ENCODE measurements at places on chromosomes 4 and X.

GRCh38 chrX:147948531-147948930, 32.6 kb upstream of the FMR1NB start:
- DNase-seq = no peak

- no peak for DNase-seq
Measured at GRCh38 chr4:86122404-86122803, 237.4 kb downstream of the MAPK10 start.

GRCh38 chrX:2434270-2435163, 66.3 kb downstream of the DHRSX start:
- no peak for DNase-seq

- no peak for DNase-seq
Measured at GRCh38 chr4:74997948-74998729, 65.2 kb downstream of the PARM1 start.

DNA sequence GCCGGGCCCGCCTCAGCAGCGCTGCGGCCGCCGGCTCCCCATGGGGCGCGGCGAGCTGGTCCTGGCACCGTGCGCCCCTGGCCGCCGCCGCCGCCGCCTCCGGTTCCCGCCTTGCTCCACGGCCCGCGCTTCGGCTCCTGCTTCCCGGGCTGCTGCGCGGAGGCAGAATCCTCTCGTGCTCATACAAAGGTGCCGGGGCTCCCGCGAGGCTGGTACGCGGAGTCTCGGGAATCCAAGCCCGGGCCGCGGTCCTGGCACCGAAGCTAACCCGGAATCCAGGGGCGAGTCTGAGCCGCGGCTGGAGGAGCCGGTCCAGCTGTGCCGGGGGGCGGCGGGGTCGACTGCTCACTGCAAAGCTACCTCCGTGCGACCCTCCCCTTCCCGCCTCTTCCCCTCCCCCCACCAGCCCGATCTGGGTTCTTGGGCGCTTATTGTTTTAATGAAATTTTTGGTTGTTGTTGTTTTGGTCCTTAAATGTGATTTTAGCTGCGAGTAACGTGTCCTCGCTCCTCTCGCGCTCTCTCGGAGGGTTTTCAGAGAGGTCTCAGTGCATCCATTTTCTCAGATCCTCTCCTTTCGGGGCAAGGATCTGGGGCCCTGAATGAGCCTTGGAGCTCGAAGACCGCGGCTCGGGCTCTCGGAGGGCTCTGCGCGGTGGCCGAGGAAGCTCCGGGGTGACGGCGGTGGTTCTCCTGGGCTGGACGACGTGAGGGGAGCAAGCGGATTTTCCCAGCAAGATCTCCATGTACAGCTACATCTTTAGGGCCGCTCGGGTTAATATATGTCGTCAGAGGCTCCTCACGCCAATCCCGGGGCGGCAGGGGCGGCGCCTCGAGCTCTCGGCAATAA, at the start of gene HAND2:
Gene HAND2, minus strand, starts transcription at position 753 of the 849 bp plus-strand sequence. CDS start 940 bp downstream, outside the sequence.
- peak; percentile 47 for DNase-seq

GRCh38 chrX:5117816-5118215, 1110.9 kb downstream of the NLGN4X start:
- no peak for DNase-seq

DNA sequence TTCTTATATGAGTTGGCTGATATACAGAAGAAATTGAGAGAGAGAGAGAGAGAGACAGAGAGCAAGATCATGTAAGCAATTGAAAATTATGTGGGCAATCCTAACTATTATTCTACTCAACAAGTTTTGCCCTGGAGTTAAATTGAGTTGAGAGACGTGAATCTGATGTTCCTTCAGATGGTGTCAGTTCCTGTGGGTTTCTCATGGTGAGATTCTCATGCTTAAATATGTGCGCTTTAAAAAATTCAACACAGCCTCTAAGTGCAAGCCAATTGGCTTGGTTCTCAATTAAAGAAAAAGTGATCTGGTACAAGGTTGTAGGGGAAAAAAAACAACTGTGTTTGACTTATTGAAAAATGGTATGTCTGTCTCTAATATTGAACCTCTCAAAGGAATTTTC, 35.4 kb upstream of the PLAC1 start:
- no peak for DNase-seq

GRCh38 chr4:123485601-123486000, 89.0 kb downstream of the SPRY1 start:
- no peak for DNase-seq

DNA sequence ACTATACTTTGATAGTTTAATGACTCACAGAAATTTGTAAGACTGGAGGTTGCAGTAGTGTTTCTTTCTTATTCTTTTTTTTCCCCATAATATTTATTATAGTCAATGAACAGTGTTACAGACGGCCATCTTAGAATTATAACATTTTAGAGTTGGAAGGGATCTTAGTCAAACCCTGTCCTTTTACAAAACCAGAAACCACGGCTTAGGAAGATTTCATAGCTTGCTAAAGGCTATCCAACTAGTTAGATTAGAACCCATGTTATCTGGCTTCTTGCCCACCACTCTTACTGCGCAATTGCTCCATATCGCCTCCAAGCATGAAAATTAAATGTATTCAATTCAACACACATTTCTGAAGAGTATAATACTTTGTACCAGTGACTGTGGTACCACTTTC, 1.1 kb downstream of the XIAP start:
- peak; percentile 32 for DNase-seq

GRCh38 chr4:88597970-88598660, 5.8 kb downstream of the HERC3 start:
- no peak for DNase-seq

GRCh38 chr4:8600686-8601085, 8.1 kb downstream of the CPZ start:
- DNase-seq = no peak

- DNase-seq = no peak
Measured at GRCh38 chrX:110182362-110182761, 135.5 kb downstream of the AMMECR1 start.

DNA sequence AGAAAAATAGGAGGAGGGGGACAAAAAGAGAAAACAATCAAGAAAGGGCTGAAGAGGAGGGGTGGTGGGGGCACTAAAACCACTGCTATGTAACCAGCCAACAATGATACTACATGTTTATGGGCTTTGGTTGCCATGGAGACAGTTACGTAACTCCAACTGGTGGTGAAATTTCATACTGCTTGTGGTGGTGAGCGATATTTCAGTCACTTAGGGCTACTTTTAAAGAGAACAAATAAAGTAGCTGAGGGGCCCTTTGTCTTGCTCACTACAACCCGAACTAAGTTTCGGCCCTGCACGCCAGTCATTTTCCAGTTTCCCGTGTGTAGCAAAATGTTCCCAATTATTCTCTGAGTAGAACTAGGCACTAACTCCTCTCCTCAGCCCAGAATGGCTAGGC, 275.2 kb upstream of the EDA2R start:
- DNase-seq = no peak

DNA sequence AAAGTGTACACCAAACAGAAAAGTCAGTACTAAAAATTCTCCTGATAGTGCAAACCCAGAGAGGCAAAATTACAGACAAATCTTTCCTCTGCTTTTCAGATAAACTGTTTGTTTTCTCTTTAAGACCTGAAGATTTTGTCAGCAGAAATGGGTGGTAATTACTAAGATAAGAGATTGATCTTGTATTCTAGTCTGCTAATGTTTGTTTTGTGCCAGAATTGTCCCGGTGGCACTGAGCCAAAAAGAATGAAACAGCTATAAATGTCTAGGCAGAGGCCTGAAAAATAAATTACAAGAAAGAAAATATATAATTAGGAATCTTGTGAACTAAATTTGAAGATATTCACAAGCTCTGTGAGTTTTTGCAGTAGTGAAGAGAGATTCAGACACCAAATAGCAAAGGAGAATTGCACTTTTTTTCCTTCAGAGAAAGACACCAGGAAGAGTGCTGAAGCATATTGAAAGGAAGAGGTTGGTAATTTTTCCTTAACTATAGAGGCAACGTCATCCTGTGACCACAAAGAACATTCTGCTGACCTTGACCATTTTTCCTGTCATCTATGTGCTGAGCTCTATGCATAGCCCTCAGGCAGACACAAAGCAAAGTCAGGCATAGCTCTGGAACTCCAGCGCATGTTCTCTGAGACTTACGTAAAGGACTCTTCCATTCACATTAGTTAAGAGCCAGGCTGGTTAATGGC, 314.5 kb upstream of the RASGEF1B start:
- no peak for DNase-seq

- peak; percentile 3 for DNase-seq
Measured at GRCh38 chr4:165293061-165293460, 34.4 kb upstream of the MSMO1 start.

DNA sequence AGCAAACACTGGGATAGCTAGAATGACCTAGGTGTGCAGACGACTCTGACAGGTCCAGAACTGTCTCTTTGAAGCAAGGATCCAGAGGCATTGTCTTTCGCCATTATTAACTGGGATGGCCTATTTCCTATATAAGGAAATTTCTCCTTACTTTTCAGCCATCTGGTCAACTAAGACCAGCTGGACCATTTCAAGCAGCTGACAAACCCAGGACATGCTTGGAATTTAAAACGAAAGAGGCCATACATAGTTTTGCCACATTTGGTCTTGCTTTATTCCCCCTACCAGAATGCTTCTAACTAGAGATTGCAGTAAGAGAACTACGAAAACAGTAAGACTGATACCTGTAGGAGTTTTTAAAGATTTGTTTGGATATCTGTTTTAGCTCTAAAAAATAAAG, 87.0 kb downstream of the GLRA2 start:
- no peak for DNase-seq

GRCh38 chrX:53682885-53683555, 3.5 kb downstream of the HUWE1 start:
- DNase-seq = peak; percentile 54

DNA sequence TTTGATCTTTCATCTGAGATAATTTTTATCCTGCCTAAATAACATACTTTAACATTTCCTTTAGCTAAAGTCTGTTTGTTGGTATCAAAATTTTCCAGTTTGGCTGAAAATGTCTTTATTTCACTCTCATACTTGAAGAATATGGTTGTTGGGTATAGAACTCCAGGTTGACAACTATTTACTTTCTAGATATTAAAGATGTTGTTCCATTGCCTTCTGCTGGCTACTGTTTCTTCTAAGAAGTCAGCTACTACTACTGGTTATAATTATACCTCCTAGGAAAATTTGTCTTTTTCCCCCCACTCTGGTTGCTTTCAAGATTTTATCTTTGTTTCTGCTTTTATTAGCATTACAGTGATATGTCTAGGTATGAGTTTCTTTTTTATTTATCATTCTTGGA, 75.7 kb downstream of the SH3RF1 start:
- DNase-seq = no peak
